Dermis microvascular lymphatic vessel endothelial cell (primary cell): ENCODE measurements at places on chromosomes 7 and 10. TPM values are rescaled to one million over a fixed set of nuclear protein-coding genes. Genes with fewer than 3 reads are reported as not detected.
A peak's percentile ranks its signal among the peaks of the same experiment; 100 is the strongest.

GRCh38 chr7:115249080-115249479, 327.2 kb downstream of the MDFIC start:
- DNase-seq = peak; percentile 53

DNA sequence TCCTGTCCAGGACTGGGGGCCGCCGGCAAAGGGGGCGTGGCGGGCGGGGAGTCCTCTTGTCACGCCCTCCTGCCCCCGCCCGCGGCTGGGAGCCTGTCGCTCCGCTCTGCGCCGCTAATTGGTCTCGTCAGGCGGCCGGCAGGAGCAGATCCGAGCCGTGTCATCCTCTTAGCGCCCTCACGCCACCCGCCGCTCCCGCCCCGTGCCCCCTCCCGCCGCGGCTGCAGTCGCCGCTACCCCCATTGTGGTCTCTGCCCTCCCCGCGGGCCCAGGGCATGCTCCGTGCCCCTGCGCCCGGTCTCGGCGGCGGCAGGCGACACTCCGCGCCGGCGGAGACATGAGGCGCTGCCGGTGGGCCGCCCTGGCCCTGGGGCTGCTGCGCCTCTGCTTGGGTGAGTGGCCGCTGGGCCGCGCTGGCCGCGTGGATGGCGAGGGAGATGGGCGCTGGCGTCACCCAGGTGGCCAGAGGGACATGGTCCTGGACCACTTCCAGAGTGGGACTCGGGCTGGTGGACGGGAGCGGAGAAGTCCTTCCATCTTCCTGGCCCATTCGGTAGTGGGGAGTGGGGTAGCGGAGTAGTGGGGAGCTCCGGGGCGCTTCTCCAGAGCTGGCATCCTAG, at the start of gene CDHR1:
CDHR1 (plus strand) TSS at position 114 of the 620 bp plus-strand sequence; CDS start at position 338, 224 bp downstream.
- no peak for DNase-seq

DNA sequence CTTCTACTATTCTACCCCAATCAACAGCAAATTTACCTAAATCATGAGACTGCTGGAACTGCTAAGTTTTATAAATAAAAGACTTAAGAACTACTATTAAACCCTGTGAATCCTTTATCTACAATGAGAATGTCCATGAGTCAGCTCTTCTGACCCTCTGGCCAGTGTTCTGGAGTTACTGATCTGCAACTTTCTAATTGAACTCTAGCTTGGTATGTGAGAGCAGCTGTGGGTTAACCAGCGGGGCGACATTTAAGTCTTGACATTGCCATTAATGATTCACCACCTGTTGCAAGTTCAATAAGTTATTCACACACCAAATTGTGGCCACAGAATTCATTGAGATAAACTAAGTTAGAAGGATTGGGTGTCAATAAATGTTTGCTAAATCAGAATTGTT, 359.8 kb downstream of the PCDH15 start:
- DNase-seq = no peak

GRCh38 chr10:20768843-20769242, 128.3 kb downstream of the NEBL start:
- DNase-seq = no peak

DNA sequence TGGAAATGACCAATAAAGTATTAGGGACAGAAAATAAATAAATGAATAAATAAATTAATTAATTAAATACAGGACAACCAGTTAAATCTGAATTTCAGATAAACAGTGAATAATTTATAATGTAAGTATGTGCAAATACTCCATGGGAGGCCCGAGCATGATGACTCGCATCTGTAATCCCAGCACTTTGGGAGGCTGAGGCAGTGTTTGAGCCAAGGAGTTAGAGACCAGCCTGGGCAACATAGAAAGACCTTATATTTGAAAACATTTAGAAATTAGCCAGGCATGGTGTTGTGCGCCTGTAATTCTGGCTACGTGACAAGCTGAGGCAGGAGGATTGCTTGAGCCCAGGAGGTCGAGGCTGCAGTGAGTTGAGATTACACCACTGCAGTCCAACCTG, 123.7 kb downstream of the CUL2 start:
- DNase-seq = no peak

DNA sequence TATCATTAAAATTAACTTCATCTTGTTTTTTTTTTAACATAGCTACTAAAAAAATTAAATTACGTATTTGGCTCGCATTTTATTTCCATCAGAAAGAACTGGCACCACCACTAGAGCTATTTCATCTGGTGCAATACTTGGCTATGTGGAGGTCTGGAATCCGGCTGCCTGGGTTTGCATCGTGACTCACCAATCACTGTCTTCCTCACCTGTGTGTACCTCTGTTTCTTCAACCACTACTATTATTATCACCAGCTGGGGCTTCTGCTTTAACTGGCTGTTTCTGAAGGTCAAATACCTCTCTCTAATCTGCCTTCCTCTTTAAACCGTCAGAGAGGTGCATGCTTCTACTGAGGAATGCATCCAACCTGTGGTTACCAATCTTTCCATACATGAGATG, 6.5 kb downstream of the WDR91 start:
- DNase-seq = no peak

- no peak for DNase-seq
Observed at GRCh38 chr7:137036768-137037167, 168.3 kb downstream of the CHRM2 start.

- DNase-seq = peak; percentile 38
Observed at GRCh38 chr7:92797693-92798092, 38.7 kb downstream of the CDK6 start.

- no peak for DNase-seq
Observed at GRCh38 chr10:3901370-3901769, 116.4 kb upstream of the KLF6 start.

GRCh38 chr10:97549587-97550322, 22.8 kb upstream of the ANKRD2 start:
- DNase-seq = no peak

Gene GNAT3
- not detected in 2 replicates for total RNA-seq

Gene FEZF1
- total RNA-seq = not detected in 2 replicates
